ENCODE measurements at places on chromosomes 5 and 9. TPM values are rescaled to one million over a fixed set of nuclear protein-coding genes. Genes with fewer than 3 reads are reported as not detected.

Gene TTC39B
- polyA plus RNA-seq, result 7.9 TPM

DNA sequence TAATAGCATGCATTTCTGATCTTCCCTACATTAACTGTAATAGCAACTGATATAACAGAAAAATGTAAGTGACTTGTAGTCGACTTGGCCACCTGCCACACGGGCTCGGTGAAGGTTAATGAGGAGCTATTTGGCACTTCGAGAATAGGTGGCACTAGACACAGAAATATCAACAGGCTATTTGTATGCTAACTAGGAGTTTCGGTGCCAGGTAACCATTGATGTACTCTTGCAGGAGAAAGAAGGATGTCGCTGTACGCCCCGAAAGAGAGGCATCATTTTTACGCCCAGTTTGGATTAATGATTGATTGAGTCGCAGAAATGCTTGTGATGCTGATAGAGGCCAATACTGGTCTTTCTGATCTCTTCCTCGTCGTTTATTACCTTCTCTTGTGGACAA lies 516 bp upstream of the DMRT2 start:
- peak overlapping the region; percentile 93 for H3K4me3 ChIP-seq
- DNase-seq, result no peak

Gene LMNB1
- 8.7 TPM for polyA plus RNA-seq

Gene GLRX
- 263 TPM for polyA plus RNA-seq

- H3K4me3 ChIP-seq, result no peak overlapping the region
- DNase-seq, result no peak
- H3K27me3 ChIP-seq, result no peaks in the 10 kb centered on the region
- H3K36me3 ChIP-seq, result no peaks in the 10 kb centered on the region
- H3K4me1 ChIP-seq, result no peaks in the 10 kb centered on the region
Measured at GRCh38 chr5:51968756-51969155, 585.5 kb downstream of the ISL1 start.
